ENCODE measurements at places on chromosomes 6 and 20.

DNA sequence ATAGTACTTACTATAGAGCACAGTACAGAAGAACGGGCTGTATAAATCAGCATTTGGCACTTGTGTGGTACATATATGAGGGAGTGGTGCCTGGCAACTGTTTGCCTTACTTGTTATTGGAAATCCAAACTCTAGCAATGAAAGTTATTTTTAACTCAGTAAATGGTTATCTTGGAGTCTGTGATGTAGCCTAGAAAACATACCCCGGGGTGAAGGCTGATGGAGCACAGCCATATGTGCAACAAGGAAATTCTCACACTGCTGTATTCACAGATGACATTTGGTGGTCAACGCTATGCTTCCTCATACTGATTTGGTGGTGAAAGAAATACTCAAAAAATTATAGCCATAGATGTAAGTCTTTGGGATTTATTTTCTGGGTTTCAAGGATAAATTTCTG, 807.5 kb upstream of the FLRT3 start:
- DNase-seq: no peak

DNA sequence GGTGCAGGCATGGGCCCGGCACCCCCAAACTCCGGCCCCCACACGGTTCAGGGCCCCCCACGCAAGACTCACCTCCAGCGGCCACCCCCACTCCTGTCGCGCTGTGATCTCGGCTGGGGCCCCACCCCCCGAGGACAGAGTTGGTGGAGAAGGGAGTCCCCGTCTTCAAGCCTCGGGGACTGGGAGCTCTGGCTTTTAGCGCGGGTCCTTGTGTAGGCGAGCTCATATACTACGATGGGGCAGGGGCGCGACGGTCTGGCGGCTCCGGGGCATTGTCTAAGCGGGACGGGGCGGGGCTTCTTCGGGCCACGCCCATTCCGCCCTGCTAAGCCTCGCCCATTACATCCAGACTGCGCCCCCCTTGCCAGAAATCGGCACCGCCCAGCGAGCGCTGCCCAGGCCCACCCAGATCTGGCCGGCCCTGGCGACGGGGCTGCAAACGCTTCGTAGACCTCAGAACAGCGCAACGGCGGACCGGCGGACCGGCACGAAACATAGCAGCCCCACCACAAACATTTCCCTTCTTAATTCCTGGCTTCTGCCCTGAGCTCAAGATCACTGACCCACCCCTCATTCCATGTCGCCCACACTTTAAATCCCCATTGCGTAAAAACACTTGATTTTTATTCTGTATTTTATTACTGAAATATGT, 1.0 kb upstream of the DDAH2 start:
- peak; percentile 66 for DNase-seq

- DNase-seq: no peak
Observed at GRCh38 chr20:23118766-23119165, 32.6 kb upstream of the CD93 start.

- peak; percentile 29 for DNase-seq
Observed at GRCh38 chr6:132797951-132798868, at the start of gene SLC18B1. SLC18B1 (minus strand) TSS chr6:132798637; CDS start chr6:132798456, 181 bp downstream.

DNA sequence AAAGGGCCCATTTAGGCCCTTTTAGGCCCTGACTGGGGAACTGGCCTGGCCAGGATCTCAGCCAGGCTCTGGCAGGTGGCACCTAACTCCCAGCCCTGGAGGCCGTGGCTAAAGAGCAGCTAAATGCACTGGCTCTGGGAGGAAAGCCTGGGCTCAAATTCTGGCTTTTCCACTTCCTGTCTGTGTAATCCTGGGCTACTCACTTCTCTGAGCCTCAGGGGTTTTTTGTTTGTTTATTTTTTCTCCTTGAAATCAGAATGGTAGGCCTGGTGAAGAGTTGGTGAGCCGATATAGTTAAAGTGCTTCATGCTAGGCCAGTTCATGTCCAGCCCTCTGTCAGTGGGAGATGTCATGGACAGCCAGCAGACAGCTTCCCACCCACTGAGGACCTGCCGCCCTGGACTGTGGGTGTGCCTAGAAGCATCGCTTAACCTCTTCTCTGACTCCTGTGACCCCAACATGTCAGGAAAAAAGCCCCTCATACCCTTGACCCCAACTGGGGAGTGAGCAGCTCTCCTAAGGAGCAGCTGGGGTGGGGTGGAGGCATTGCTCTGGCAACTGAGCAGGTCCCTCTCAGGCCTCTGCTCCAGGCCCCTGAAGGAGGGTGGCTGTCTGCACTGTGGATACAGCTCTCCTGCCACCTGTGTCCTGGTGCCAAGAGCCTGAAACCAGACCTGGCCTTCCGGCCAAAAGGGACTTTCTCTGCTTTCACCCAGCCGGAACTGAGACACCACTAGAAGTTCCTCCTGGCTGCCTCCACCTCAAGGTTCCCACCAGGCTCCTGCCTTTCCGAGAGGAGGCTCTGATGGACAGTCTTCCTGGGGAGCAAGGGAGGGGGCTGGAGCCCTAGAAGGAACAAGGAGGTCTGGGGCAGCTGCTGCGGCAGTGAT, 57.2 kb upstream of the MYL9 start:
- no peak for DNase-seq

DNA sequence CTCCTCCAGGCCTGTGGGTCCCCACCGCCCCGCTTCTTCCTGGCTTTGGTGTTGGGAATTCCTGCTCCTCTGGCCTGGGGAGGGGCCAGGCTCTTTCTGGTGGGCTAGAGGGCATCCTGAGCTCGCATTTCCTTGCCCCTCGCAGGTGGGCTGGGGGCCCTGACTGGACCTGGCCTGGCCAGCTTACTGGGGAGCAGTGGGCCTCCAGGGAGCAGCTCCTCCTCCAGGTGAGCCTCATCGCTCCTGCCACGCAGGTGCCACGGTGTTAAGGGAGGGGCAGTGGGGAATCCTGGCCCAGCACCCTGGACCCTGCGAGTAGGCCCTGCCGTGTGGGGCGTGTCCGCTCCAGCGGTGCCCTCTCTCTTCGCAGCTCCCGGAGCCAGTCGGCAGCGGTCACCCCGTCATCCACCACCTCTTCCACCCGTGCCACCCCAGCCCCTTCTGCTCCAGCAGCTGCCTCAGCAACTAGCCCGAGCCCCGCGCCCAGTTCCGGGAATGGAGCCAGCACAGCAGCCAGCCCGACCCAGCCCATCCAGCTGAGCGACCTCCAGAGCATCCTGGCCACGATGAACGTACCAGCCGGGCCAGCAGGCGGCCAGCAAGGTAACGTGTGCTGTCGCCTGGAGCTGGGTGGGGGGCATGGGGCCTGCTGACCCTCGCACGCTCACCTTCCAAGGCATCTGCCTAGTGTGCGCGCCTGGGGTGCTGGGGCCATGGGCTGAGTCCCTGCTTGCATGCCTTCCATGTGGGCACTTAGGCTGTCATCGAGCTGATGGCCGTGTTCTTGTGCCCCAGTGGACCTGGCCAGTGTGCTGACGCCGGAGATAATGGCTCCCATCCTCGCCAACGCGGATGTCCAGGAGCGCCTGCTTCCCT, 4.7 kb downstream of the ADRM1 start:
- DNase-seq: no peak

DNA sequence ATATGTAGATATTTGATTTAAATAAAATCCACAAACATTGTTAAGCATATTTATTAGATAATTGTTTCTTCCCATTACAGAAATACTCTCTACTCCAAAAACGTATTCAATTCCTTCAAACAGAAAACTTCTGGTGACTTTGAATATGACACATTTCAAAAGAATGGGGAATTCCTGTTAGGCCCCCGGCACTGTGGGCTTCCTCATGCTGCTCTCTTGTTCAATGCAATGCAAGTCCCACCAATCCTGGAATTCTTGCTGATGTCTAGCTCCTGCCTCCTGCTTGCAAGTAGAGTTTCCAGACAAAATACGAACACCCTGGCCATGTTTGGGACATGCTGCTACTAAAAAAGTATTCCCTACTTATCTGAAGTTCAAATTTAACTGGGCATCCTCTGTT, 544.1 kb downstream of the QKI start:
- DNase-seq: no peak

DNA sequence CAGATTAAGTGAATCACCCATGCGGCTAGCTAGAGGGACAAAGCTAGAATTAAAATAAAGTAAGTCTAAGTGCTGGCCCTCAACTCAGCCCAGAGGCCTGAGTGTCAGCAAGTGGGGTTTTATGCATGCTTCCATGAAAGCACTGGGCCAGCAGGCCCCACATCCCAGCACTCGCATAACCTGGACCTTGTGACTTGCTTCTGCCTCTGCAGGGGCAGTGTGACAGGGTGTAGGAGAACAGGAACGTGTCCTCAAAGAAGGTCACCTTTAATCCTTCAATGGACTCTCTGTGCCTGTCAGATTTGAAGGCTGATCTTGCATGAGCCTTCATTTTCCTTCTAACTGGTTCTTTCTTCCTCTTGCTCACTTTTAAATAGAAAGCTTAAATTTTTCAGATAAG, 183.4 kb downstream of the ALDH8A1 start:
- DNase-seq: no peak

DNA sequence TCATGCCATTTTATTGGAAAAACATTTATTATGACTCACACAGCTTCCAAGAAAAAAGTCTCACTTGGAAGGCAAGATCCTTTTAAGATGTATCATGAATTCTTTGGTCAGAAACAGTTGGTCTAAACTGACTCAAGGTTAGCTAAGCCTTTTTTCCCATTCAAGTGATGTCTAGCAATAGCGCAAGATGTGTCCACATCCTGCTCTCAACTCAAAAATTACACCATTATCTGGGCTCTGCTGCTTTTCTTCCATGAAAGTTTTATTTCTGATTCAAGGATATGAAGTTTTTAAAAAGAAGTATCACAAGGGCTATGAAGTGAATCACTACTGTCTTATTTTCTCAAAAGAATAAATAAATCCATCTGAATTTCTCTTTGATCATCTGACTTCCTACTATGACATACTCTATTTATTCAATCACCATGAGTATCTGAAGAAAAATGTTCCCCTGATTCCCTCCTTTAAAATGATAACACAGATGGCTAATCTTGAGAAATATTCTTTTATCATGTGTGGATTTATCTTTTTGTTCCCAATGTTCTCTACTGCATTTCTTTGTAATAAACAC, 139.2 kb downstream of the AHI1 start:
- DNase-seq: no peak
